ENCODE measurements at places on chromosomes 1 and 21.

DNA sequence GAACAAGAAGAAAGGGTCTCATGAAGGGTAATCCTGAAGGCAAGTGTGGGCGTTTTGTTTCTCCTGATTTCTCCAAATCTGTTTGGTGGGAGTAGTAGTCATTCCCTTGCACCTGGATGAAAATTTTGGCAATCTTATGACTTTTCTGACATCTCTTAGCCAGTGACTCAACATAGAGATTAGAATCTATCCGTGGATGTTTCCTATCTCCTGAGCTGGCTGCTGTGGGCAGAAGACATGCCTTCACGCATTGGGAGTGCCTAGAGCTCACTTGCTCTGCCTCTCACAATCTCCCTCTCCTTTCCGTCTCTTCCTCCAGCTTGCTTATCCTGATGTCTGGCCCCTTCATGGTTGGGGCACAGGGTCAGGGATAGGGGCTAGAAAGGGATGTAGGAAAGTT is 174.2 kb upstream of the NFIA start:
- no peaks in the 10 kb centered on the region for H3K27me3 ChIP-seq
- H3K27ac ChIP-seq, result no peak overlapping the region
- DNase-seq, result no peak

- no peaks in the 10 kb centered on the region for H3K36me3 ChIP-seq
- H3K27me3 ChIP-seq, result no peaks in the 10 kb centered on the region
- no peak for DNase-seq
- no peaks in the 10 kb centered on the region for H3K4me1 ChIP-seq
- no peak overlapping the region for H3K27ac ChIP-seq
These were observed 287.4 kb upstream of the ZP4 start for GRCh38 chr1:238177960-238178645.

DNA sequence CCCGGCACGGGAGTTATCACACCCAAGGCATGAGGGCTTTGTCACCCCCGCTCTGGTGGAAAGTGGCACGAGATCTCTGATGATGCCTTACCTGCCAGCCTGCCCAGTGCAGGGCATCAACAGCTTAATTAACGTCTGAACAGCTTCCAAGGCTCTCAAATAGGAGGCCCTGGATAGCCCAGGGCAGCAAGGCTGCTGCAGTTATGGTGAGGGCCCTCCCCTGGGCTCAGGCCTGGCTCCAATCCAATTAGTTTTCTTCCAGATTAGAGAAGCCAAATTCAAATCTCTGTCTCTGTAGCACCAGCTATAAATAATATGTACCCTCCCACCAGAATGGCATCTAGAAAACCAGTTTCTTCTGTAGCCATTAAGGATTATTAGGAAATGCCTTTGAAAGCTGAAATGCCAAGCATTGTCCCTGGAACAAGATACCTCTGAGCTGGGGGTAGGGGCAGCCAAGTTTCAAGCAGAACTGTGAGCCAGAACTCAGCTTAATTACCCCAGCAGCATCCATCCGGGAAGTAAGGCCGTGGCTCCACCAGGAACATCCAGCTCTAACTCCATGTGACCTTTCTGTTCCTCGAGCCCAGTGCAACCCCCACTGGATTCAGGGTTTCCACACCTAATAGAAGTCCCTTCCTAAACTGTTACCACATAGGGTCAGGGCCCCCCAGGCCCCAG is 12.5 kb downstream of the QSOX1 start:
- H3K4me3 ChIP-seq, result no peak overlapping the region
- no peak for DNase-seq
- peaks cover 1% of the 10 kb centered on the region for H3K4me1 ChIP-seq
- no peak overlapping the region for H3K27ac ChIP-seq

DNA sequence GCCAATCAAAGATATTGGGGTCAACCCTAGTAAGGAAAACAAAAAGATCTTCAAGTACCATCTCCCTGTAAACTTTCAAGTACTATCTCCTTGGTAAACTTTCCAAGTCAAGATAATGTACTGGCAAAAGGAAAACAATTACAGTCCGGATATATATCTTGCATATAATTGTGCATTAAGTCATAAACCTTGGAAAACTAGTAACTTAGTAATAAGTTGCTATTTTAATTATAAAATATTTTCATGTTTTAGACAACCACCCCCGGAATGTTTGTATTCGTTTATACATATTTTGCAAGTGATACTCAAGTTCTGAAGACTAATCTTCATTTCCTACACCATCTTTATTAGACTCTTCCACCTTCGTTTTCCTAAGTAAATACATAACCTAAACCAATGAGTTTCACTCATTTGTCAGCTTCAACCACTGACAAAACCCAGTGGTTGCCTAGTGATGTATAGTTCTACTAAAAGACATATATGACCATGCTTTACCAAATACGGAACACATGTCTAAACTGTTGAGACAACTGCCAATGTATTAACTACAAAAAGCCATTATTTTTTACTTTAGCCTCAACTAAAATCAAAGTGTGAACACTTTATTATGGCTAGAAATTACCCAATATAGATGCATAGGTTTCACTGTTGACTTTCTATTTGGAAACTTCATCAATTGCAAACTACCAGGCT is 1.7 kb downstream of the AKT3 start:
- no peak for DNase-seq
- H3K36me3 ChIP-seq, result no peaks in the 10 kb centered on the region
- H3K4me1 ChIP-seq, result peaks cover 34% of the 10 kb centered on the region
- peak overlapping the region; percentile 95 for H3K27ac ChIP-seq
- H3K4me3 ChIP-seq, result peak overlapping the region; percentile 92

- no peaks in the 10 kb centered on the region for H3K4me1 ChIP-seq
- no peak overlapping the region for H3K4me3 ChIP-seq
- H3K36me3 ChIP-seq, result no peaks in the 10 kb centered on the region
- H3K27ac ChIP-seq, result no peak overlapping the region
- DNase-seq, result no peak
These were observed 325.8 kb downstream of the PTBP2 start for GRCh38 chr1:97047421-97047793.

- peaks cover 8% of the 10 kb centered on the region for H3K27me3 ChIP-seq
- H3K4me1 ChIP-seq, result no peaks in the 10 kb centered on the region
- no peak overlapping the region for H3K4me3 ChIP-seq
- no peak for DNase-seq
These were observed 72.3 kb downstream of the RGL1 start for GRCh38 chr1:183877053-183877720.

GRCh38 chr1:183473217-183473536 is 878 bp downstream of the SMG7 start:
- peaks cover 16% of the 10 kb centered on the region for H3K27me3 ChIP-seq
- H3K4me3 ChIP-seq, result peak overlapping the region; percentile 99
- H3K36me3 ChIP-seq, result no peaks in the 10 kb centered on the region
- H3K4me1 ChIP-seq, result peaks cover 42% of the 10 kb centered on the region
- H3K27ac ChIP-seq, result peak overlapping the region; percentile 75
- no peak for DNase-seq

- H3K36me3 ChIP-seq, result no peaks in the 10 kb centered on the region
- no peaks in the 10 kb centered on the region for H3K27me3 ChIP-seq
- no peak overlapping the region for H3K4me3 ChIP-seq
- H3K4me1 ChIP-seq, result peaks cover 33% of the 10 kb centered on the region
These were observed 3.7 kb downstream of the C1orf226 start for GRCh38 chr1:162385280-162385623.

- no peak within 1 kb of the TSS for H3K4me3 ChIP-seq
- DNase-seq, result no peak
- H3K27ac ChIP-seq, result no peak within 1 kb of the TSS
- H3K4me1 ChIP-seq, result no peaks in the 10 kb centered on the region
- no peaks in the 10 kb centered on the region for H3K36me3 ChIP-seq
- peaks cover 19% of the 10 kb centered on the region for H3K27me3 ChIP-seq
These were observed at the start of gene WNT3A for GRCh38 chr1:228006786-228007048. Gene WNT3A (plus strand): TSS chr1:228006998. CDS start chr1:228007129, 131 bp downstream.

- no peak overlapping the region for H3K4me3 ChIP-seq
- DNase-seq, result no peak
- H3K4me1 ChIP-seq, result peaks cover 8% of the 10 kb centered on the region
These were observed 20.7 kb downstream of the PDIK1L start for GRCh38 chr1:26132128-26132833.

- H3K36me3 ChIP-seq, result peaks cover 35% of the 10 kb centered on the region
- no peak overlapping the region for H3K27ac ChIP-seq
- no peaks in the 10 kb centered on the region for H3K4me1 ChIP-seq
- peak; percentile 15 for DNase-seq
- no peak overlapping the region for H3K4me3 ChIP-seq
These were observed 27.5 kb downstream of the TRIM45 start for GRCh38 chr1:117093870-117094621.

- no peaks in the 10 kb centered on the region for H3K36me3 ChIP-seq
- no peak for DNase-seq
- no peaks in the 10 kb centered on the region for H3K4me1 ChIP-seq
- peaks cover 9% of the 10 kb centered on the region for H3K27me3 ChIP-seq
- no peak overlapping the region for H3K4me3 ChIP-seq
These were observed 275.4 kb upstream of the USP24 start for GRCh38 chr1:55490547-55490946.

DNA sequence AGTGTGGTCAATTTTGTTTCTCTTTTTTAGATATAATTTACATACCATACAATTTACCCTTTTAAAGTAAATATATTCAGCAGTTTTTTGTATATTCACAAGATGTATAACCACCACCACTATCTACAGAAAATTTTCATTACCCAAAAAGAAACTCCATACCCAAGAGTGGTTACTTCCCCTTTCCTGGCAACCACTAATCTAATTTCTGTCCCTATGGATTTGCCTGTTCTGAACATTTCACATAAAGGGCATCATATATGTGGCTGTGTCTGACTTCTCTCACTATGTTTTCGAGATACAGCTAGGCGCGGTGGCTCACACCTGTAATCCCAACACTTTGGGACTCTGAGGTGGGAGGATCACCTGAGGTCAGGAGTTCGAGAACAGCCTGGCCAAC is 13.6 kb downstream of the PACC1 start:
- no peak overlapping the region for H3K27ac ChIP-seq
- no peak for DNase-seq
- H3K27me3 ChIP-seq, result peaks cover 3% of the 10 kb centered on the region
- H3K36me3 ChIP-seq, result peaks cover 25% of the 10 kb centered on the region

DNA sequence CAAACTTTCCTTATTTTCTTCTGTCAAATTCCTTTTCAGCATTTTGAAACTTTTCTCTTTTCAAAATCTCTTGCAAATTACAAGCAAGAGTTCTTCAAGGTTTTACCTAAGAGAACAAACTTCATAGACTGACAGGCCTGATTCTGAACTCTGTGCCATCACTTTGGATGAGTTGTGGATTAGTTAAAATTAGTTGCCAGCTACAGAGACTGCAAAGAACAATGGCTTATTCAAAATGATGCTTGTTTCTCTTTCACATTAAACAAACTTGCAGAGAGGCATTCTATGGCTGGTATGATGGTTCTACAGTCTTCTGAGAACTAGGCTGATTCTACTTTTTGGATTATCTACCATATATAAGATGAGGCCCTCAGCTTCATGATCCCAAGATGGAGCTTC is 3.8 kb downstream of the LRRC8B start:
- no peak for DNase-seq
- no peak overlapping the region for H3K27ac ChIP-seq
- no peak overlapping the region for H3K4me3 ChIP-seq
- peaks cover 11% of the 10 kb centered on the region for H3K27me3 ChIP-seq
- peaks cover 18% of the 10 kb centered on the region for H3K4me1 ChIP-seq

- H3K36me3 ChIP-seq, result no peaks in the 10 kb centered on the region
- peak; percentile 61 for DNase-seq
- H3K4me3 ChIP-seq, result peak overlapping the region; percentile 83
- peaks cover 8% of the 10 kb centered on the region for H3K27me3 ChIP-seq
- H3K4me1 ChIP-seq, result peaks cover 16% of the 10 kb centered on the region
- peak overlapping the region; percentile 19 for H3K27ac ChIP-seq
These were observed 20.7 kb downstream of the FOXO6 start for GRCh38 chr1:41381692-41382479.

DNA sequence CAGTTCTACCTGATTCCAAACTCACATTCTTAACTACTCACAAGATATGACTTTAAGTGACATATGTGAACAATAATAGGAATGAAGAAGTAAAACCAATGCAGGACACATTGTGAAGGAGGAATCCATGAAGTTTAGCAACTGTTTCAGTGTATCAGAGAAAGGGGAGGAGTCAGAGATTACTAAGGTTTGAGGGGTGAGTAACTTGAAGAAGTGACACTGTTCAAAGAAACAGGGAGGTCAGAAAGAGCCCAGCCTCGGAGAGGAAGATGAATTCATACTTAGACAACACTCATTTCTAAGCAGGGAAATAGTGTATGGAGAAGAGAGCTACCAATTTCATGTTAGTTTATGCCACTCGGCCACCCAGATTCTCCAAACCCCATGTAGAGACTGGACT is 28.2 kb upstream of the RPF1 start:
- no peak overlapping the region for H3K27ac ChIP-seq
- no peaks in the 10 kb centered on the region for H3K4me1 ChIP-seq

- H3K36me3 ChIP-seq, result no peaks in the 10 kb centered on the region
- no peak overlapping the region for H3K27ac ChIP-seq
- no peaks in the 10 kb centered on the region for H3K27me3 ChIP-seq
- H3K4me1 ChIP-seq, result no peaks in the 10 kb centered on the region
These were observed 115.5 kb downstream of the LRRC53 start for GRCh38 chr1:74396933-74397332.

GRCh38 chr1:178262120-178262500 is 168.2 kb downstream of the RASAL2 start:
- H3K27ac ChIP-seq, result no peak overlapping the region
- no peak for DNase-seq
- H3K4me1 ChIP-seq, result no peaks in the 10 kb centered on the region
- peaks cover under 1% of the 10 kb centered on the region for H3K27me3 ChIP-seq

DNA sequence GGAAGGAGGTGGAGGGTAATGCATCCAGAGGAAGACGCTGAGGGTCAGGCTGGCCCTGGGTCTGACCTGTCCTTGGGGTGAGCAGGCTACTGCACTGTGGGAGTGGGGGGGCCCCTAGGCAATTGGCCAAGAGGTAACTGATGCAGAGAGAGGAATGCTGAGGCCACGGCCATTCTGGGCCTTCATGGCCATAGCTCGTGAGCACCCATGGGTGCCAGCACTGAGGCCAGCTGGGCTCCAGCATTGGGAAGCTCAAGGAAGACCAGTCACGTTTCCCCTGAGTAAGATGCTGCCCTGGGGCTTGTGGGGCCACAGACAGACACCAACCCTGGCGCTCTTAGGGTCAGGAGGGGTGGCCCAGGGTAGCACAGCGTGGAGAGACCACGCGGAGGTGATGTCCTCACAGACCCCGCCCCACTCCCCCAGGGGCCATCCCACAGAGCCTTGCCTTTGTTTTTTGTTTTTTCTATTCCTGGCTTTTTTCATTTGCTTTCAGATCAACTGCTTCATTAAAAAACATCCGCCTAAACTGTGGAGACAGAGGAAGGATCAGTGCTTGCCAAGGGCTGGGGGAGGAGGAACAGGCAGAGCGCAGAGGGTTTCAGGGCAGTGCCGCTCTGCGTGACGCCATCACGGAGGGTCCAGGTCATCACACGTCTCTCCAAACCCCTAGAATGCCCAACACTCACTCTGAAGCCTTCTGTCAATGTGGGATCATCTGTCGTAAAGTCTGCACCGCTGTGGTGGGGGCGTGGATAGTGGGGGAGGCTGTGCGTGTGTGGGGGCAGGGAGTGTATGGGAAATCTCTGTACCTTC is 61.1 kb downstream of the SIK1 start:
- H3K27me3 ChIP-seq, result peaks cover 23% of the 10 kb centered on the region
- H3K4me3 ChIP-seq, result no peak overlapping the region
- no peaks in the 10 kb centered on the region for H3K36me3 ChIP-seq

GRCh38 chr1:82901118-82901517 is 1097.8 kb downstream of the TTLL7 start:
- no peak overlapping the region for H3K27ac ChIP-seq
- DNase-seq, result no peak
- H3K4me1 ChIP-seq, result no peaks in the 10 kb centered on the region

GRCh38 chr1:68497358-68497698 is 446 bp upstream of the DEPDC1 start:
- no peaks in the 10 kb centered on the region for H3K27me3 ChIP-seq
- no peak for DNase-seq
- H3K36me3 ChIP-seq, result no peaks in the 10 kb centered on the region
- H3K27ac ChIP-seq, result no peak overlapping the region
- peak overlapping the region; percentile 90 for H3K4me3 ChIP-seq
